ENCODE measurements at places on chromosomes 5 and 9.

DNA sequence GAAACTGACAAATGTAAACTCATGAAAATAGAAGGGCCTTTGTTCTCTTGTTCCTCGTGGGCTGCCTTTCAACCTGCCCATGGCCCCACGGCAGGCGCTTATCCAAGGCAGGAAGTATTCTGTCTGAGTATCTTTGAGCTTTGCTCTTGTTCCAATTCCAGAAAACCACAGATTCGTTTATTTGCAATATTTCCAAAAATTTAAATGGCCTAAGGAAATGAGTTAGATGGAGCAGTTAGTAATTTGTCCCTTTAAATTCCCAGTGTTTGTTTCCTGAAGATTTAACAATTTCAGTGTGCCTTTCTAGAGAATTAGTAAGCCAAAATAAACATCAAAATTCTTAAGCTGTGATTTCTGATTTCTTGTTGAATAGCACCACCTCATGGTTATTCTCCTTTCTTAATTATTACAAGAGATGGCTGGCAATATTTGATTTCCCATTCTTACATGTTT lies 299.4 kb upstream of the RASA1 start:
- no peak for DNase-seq

GRCh38 chr9:81598811-81599210 lies 90.5 kb downstream of the TLE1 start:
- no peak for DNase-seq

DNA sequence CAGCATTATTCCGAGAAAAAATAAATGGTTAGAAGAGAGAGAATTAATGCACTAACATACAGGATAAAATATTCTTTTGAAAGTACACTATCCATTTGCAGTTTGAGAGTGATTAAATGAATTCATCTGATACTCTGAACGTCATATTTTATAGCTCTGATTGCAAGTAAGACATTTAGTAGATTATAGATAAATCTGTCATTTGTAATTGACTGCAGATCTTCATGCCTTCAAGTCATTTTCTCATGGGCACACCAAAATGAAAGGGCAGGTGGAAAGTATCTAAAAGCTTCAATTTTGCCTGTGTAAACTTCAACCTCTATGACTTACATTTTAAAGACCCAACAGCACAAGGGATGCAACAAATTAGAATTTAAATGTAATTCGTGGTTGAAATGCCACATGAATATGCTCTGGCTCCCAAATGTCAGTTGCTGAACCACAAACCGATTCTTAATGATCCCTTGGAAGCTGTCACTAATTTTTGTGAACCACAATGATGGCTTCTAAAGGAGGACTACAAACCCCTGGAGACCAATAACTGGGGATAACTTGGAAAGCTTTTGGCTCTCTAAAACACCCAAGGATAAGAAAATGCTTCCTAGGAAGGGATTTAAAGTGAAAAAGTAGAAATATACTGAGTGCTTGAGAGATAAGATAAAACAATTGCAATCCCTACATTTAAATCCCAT lies 3.9 kb downstream of the TYRP1 start:
- no peak for DNase-seq

DNA sequence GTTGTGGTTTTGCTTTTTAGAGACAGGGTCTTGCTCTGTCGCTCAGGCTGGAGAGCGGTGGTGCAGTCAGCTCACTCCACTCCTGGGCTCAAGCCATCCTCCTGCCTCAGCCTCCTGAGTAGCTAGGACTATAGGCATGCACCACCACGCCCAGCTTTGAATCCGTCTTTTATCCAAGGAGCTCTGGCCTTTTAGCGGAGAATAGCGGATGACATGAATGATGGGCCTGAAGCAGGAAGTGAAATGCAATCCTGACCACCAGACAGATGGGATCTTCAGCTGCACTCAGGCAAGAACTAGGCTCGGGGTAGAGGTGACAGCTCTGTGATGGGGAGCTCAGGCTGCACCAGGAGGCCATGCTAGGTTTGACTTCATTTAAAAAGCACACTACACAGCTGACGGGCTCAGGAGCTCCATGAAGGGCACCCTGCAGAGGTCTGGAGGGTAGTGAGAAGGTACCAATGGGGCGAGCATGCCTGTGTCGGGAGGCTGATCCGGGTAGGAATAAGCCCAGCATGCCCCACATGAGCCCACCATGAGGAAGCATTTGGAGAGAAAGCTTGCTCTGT lies 21.9 kb downstream of the POLR1E start:
- DNase-seq, result no peak

DNA sequence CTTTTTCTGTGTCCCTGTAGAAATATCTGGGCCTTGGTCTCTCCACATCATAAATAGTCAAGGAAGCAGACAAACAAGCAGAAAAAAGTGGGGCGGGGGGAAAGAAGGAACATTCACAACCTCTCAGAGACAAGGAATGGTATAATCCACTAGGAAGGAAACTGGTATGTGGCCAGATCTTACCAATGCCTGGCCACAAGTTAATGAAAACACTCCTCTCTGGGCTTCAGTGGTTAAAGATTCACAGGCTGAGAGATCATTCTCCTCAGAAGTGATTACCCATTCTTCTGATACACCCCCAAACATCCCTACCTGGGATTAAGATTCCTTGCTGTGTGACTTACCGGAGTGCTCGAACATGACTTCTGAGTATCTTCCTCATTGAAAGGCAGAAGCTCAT lies 290.6 kb downstream of the MARCHF11 start:
- no peak for DNase-seq

DNA sequence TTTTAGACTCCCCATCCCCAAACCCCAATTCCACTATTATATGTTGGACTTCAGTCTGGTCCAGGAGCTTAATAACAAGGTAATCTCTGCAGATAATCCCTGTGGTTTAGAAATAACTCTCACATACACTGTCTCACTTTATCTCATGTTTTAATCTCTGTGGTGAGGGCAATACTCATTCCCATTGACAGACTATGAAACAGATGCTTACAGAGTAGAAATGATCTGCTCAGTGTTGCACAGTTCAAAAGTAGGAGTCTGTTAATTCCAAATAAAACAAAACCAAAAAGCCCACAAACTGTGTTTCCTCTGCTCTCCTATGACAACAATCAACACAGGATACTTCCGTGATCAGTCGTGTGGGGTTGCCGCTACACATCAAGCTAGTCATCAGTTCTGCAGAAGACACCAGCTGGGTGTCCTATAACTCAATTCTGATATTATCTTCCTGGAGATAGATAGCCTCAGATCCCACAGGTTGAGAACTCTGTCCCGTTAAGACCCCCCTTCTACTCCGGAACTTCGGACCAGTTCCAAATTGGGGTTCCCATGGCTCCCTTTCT lies 26.3 kb upstream of the FANCC start:
- no peak for DNase-seq

DNA sequence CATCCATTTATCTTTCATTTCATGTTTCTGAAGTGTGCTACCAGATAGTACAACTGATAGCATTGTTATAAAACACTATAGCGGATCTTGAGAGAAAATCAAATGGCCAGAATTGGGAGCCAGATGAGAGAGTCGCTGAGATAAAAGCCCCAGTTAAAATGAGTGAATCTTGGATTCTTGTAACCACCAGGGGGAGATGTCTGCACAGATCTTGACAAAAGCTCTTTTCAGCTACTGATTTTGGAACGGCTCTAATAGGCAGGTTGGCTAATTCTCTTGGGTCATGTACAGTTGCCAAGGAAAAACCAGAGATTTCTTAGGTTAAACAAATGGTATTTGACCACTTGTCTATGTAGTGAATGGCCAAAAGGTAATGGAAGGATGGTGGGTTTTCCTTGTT lies 21.7 kb downstream of the F2RL2 start:
- peak; percentile 30 for DNase-seq

- DNase-seq, result peak; percentile 38
Measured at GRCh38 chr9:97714435-97714834, 17.3 kb upstream of the XPA start.

DNA sequence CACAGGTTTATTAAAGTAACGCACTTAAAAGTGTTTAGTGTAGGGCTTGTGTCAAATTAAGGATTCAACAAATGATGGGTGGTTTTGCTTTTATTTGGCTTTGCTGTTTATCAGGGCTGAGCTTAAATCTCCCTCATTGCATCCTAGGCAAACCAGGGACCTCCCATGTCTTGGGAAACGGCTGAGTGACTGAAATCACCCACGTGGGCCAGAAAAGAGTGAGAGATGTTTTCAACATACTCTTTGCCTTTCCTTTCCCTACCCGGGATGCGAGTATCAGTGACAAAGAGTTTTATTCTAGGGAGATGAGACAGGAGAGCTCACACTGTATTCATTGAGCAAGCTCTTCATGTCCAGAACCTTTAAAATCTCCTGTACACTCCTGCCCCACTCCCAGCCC lies 23.3 kb downstream of the KCNMB1 start:
- DNase-seq, result no peak

DNA sequence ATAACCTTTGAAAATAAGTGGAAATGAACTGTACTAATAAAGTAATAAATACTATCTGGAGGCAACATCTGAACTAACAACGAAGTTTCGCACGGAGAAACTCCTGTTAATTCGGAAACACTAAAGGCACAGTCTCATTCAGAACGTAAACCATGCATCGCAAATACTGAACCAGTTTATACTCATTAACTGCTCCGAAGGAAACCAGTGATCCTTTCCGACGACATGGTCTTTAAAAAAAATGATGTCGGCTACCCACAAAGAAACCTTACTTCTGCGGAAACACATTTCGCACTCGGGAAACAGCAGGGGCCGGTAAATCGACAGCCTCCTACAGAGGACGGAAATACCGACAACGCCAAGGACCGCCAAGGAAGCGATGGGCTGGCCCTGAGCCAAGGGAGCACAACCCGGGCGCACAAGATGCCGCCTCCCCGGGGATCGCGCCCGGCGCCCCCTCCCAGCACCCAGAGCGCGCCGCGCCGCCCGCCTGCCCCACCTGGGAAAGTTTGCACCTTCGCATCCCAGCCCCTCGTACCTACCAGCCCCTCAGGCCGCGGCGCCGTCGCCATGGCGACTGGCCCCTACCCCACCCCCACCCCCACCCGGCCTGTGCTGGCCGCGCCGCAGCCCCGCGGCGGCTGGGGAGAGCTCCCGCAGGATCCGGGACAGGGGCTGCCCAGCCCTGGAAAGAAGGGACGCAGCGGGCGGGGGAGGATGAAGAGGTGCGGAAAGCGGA lies 732 bp downstream of the PRKAA1 start:
- DNase-seq, result peak; percentile 83

GRCh38 chr5:27311544-27311943 lies 273.2 kb upstream of the CDH9 start:
- no peak for DNase-seq

- no peak for DNase-seq
Measured at GRCh38 chr9:4678679-4679267, 596 bp upstream of the CDC37L1 start.

DNA sequence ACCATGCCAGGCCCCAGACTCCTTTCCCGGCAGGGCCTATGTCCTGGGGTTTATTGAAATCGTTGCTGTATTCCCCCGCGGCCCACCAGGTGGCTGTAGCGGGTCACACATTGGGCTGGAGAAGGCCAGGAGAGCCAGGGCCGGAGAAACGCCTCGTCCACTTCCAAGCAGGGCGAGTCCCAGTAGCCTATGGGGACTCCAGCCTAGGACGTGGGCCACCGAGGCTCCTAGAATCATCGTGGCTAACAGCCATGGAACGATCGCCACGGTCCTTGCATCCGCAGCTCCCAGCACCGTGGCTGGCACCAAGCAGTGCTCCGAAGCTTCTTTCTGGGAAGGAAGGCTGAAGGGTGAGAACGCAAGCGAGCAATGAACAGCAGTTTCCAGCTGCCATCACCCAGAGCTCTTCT lies 87.7 kb downstream of the ENTREP1 start:
- no peak for DNase-seq
